GM12892 (cell line): ENCODE measurements at places on chromosomes 2 and 18.

GRCh38 chr2:64922482-64923384, 66.5 kb upstream of the SLC1A4 start:
- no peak for DNase-seq

- no peak for DNase-seq
Measured at GRCh38 chr2:2085533-2085932, 245.5 kb downstream of the MYT1L start.

DNA sequence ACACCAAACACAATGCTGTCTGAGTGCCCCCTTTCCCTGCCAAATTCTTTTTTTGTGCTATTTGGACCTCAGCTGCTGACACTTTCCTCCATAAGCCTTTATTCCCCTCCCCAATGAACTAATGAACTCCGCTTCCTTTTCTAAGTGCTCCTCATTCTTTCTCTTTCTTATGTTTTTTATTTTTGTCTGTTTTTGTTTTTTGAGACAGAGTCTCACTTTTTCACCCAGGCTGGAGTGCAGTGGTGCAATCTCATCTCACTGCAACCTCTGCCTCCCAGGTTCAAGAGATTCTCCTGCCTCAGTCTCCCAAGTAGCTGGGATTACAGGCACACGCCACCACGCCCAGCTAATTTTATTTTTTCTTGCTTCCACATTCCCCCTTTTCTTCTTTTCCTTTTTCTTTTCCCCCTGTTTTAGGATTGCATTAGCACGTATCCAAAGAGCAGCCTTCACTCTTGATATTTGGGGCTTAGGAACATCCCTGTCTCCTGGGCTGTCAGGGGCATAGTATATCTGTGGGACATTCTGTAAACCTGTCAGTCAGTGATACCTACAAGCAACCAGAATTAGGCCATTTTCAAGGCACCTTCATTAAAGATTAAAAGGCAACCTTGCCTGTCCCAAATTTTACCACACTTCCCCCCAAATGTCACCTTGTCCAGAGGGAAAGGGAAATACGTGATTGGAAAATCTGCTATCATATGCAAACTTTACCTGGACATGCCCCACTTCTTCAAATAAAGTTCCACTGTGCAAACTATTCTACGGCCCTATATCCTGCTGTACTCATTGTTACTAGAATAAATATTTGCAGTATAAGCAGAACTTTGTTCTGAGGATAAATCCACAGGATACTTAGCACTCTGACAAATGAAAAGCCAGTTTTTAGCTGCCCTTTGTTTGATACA, 65.1 kb upstream of the ACSL3 start:
- no peak for DNase-seq

- no peak for DNase-seq
Measured at GRCh38 chr18:30522288-30522929, 520.1 kb downstream of the DSC3 start.

DNA sequence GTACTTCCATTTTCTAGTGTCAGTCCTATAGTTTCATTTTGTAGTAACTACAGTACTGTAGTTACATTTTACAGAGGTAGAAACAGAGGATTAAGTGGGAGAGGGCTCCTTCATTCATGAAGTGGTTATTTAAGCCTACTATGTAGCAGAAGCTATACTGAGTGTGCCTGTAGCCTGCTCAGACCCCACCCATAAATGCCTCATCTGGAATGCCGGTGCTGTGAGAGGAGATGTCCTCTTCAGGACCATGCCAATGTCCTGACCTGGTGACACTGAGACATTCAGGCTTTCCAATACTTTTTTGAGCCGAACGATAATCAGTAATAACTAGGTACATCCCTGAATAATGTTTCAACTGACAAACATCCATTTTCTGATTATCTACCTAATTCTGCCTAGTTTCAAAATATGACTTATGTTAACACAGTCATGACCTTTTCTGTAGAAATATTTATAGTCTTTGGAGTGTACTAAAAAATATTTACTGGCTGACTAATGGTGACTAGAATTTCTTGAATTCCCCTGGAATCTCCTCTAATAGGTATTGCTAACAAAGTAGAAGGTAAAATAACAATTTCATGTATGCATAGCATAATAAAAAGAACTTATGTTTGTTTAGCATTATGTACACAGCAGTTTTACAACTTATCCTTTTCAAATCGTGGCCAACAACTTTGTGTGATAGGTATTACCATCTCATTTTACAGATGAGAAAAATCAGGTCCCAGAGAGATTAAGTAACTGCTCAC, 10.2 kb upstream of the ARHGAP28 start:
- DNase-seq: no peak

DNA sequence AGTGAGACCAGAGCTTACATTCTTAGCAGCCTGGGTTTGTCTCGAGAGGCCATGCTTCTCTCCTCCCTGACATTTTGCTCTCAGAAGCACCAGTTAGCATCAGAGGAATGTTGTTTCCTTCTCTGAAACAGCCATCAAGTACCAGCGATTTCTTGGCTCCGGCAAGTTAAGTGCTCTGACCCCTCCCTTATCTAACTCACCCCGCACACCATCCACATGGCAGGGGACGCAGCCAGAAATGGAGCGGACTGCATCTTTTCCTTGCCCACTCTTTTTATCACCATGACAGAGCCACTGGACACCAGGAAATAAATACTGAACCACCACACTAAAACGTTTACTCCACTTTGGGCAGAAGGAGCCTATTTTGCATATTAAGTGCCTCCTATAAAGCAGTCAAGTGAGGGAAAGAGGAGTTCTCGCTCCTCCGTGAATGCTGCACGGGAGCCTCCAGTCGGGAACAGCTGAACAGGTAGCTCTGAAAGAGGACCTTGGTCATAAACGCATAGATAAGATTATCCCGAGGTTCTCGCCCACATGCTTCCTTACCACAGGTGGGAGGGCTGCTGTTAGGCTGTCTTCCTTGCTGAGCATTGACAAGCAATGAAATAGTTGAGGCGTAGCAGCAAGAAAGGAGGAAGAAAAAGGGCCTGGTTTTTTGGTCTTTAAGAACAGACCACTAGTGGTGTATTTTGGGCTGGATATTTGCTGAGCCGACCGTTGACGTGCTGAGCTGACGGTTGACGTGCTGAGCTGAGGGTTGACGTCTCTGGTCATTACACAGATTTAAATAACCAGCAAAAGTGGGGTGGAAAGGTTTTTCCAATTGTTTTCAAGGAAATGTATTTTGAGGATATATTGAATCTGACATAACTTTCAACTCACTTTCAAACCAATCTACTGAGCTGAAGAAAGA, 71.4 kb upstream of the ITGB6 start:
- DNase-seq: no peak
